Globus pallidus (tissue), 1 donor: ENCODE measurements at places on chromosomes 7 and 10.

DNA sequence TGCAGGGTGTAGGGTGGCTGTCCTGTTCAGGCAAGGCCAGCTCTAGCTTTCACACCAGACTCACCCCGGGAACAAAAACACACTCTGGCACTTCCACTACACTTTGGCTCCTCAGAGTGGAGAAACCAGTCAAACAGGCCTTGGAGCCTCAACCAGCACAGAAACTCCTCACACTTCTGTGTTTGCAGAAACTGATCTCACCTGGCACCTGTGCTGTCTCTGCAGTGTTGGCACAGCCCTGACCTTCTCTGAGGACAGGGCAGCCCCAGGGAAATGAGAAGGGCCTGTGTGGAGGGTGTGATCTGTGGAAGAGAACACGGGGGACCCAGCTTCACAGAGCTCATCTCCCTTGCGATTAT lies 4.1 kb upstream of the CALML5 start:
- no peak for DNase-seq

DNA sequence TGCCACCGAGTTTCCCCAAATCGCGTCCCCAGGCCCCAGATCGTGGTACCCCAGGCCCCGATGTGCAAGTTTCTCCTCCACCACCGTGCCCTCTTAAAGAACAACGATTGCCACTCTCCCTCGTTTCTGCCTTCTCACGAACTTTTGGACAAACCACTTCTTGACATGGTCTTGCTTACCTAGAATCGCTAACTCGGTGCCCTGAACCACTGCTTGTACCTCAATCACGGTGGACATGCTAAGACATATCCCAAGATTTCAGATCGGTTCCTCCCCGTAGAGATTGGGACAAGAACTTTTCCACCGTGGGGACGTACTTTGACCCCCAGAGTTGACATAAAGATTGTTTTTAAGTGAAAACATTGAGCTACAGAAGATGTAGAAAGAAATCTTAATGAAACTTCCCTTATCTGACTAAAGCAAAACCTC lies 477 bp upstream of the ZC3HAV1 start:
- no peak for DNase-seq

DNA sequence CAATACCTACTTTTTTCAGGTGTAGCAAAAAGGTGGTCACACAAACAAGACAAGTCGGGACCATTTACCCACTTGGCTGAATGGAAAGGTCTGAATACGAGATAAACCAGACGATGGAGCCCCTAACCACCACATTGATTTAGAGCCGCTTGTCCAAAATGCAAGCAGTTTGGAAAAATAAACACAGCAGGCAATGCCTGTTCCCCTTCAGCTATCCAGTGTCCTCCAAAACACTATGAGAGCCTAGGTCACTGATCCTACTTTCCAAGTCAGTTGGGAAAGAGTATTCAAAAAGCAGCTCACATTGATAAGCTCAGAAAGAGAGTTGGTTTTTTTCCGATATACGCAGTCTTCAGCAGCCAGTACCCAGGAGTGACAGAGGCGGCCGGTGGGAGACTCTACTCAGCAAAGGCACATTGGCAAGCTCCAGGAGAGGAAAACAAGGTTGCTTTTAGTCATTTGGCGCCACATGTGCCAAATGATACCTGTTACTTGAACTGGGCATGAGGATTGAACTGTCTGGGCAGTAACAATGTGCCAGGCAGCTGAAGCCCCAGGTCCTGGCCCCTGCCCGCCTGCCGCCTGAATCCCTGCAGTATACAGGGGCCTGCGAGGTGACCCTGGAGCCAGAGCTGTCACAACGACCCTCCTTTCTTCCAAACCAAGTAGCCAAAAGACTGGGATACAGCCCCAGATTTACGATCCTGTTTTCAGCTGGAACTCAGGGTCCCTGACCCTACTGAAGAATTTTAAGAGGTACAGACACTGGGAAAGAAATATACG lies 109.8 kb downstream of the PIP4K2A start:
- peak; percentile 29 for DNase-seq

GRCh38 chr10:6680735-6681134 lies 100.7 kb upstream of the PRKCQ start:
- no peak for DNase-seq

DNA sequence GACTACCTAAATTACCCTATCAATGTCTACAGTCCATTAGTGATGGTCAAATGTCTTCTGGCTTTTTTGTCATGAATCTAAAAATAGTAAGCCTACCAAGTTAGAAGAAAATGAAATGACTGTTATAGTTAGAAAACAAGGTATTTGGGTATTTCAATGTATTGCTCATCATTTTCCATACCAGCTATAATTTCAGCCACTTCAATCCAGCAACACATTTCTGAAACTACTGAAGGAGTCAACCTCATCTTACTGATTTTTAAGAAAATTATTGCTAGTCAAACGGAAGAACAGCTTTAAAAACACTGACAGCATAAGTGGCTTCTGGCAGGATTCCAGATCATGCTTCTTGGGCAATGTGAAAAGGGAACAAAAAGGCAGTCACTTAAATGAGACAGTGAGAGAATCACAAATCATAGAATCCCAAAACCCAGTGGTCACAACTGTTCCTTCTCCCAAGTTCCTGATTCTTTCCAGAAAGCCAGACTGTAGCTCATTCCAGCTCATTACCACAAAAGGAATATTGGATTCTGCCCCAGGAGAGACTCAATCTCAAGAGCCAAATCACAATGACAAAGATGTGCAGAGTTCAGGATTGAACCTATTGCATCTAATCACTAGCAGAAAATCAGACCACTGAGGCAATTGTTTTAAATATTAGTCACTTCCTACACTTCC lies 61.2 kb upstream of the LRRN3 start:
- DNase-seq = peak; percentile 35
